ENCODE measurements at places on chromosomes 11 and 22. TPM values are rescaled to one million over a fixed set of nuclear protein-coding genes. Genes with fewer than 3 reads are reported as not detected.

MMP11 gene
- 1.6 TPM for total RNA-seq

OR51A2 gene
- total RNA-seq: not detected

PHOX2A gene
- total RNA-seq: not detected

OR6T1 gene
- not detected for total RNA-seq

GLYATL1 gene
- total RNA-seq: not detected

LINC01488 gene
- total RNA-seq: not detected

OR4A16 gene
- not detected for total RNA-seq

LUZP2 gene
- total RNA-seq: 0.59 TPM

CCDC157 gene
- total RNA-seq: 2.7 TPM

CECR2 gene
- 0.15 TPM for total RNA-seq

GSC2 gene
- total RNA-seq: not detected

PGA3 gene
- total RNA-seq: not detected

PAMR1 gene
- total RNA-seq: 6.2 TPM

CSNK2A3 gene
- 1.4 TPM for total RNA-seq

MB gene
- 5.4 TPM for total RNA-seq

MMP7 gene
- not detected for total RNA-seq

OR2D2 gene
- total RNA-seq: not detected

FGF19 gene
- total RNA-seq: not detected

TBX10 gene
- not detected for total RNA-seq

C11orf86 gene
- total RNA-seq: not detected

GAB4 gene
- not detected for total RNA-seq

METTL15 gene
- 5.3 TPM for total RNA-seq

MRPL40 gene
- total RNA-seq: 16.8 TPM

CLDN5 gene
- total RNA-seq: 34.7 TPM

IRAG1 gene
- total RNA-seq: 13.9 TPM

All from esophagus squamous epithelium (tissue), 5 donors.